ENCODE measurements at places on chromosomes 12 and 14.

GRCh38 chr14:56185992-56186391, 67.8 kb downstream of the PELI2 start:
- DNase-seq = no peak

GRCh38 chr12:58901664-58902063, 18.6 kb downstream of the LRIG3 start:
- no peak for DNase-seq

DNA sequence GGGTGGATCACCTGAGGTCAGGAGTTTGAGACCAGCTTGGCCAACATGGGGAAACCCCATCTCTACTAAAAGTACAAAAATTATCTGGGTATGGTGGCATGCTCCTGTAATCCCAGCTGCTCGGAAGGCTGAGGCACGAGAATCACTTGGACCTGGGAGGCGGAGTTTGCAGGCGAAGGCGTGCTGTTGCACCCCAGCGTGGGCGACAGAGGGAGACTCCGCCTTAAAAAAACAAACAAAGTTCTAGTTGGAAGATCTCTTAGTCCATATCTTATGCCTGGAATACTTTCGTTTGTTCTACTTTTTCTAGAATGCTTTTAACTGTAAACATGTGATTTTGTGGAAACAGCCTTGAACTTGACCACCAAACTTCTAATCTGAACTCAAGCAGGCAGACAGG, 38.7 kb downstream of the PPHLN1 start:
- DNase-seq = no peak

- DNase-seq = no peak
Observed at GRCh38 chr12:103769240-103769945, 71.6 kb downstream of the NT5DC3 start.

DNA sequence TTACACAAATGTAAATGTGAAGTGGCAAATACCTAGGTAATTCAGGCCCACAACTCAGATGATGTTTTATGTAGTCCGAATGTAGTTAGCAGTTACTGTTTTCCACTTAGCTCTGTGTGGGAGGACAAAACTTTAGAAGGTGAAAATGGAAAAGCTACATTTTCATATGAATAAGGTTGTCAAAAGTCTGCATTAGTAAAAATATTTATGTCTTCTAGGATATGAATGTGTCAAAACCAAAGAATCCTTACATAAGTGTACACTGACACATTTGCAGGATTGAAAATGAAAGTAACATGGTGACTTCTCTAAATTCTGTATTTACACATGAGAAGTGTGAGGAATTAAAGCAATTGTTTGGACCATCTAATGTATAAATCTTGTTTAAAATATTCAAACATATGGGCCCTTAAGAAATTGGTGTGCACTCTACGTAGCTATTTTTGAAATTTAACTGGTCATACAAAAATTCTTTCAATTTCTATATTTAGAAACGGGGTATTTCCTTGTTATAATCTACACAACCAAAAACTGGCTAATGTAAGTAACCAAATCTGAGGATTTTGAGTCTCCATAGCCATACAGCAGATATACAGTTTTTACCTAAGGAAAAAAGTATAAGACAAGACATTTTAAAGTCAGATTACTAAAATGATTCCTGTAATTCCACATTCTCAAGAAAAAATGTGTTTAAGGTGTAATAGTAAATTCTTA, 5.4 kb downstream of the CDKN1B start:
- DNase-seq = no peak

GRCh38 chr12:124436366-124436765, 131.0 kb downstream of the NCOR2 start:
- no peak for DNase-seq

DNA sequence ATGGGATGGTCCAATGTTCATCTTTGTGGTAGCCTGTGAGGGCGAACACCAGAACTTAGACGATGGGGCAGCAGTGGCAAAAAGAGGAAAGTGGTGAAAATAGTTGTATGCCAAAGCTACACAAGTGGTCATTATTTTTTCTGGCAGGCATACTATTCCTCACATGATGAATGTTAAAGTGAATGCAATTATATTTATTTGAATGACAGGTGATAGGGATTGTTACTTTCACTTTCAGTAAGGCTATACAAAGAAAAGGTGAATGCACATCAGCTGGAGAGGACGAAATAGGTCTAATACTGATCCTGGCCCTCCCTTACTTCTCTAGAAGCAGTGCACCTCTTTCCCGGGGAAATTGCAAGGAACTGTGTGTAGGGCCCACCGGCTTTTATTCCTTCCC, 470.1 kb downstream of the TMTC2 start:
- no peak for DNase-seq

DNA sequence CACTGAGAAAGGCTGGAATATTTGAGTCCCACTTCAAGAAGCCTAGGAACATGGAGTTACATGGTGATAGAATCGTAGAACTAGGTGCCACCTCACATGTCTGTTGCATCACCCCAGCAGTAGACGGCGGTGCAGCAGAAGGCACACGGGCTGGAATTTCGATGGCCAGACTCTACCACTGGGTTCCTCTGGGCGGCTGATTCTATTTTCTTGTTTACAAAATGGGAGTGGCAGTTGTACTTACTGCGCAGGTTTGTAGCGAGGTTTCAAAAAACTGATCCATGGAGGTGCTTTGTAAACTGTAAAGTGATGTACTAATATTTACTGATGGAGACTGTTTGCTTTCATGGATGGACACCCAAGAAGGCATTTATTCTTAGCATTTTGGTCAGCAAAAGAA, 45.7 kb downstream of the WDR20 start:
- DNase-seq = no peak

DNA sequence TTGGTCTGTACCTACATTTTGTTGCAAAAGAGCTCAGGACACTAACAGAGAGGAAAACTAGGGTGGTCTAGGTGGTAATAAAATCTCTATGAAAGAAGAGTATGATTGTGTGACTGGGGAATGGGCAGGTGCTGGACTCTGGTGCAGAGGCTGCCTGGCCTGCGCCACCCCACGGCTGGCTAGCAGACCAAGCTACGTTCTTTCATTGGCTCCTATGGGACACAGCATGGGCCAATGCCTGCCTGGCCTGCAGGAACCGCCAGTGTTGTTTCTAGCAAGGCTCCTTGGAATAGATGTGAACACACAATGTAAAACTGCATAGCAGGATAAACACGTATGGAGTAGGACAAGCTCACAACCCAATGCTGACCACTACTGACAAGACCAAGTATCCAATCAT, 51.7 kb upstream of the CORO1C start:
- no peak for DNase-seq
